CD4-positive, alpha-beta T cell treated with Interleukin-4 for 4 hours (primary cell): ENCODE measurements at places on chromosomes 1 and 21.

DNA sequence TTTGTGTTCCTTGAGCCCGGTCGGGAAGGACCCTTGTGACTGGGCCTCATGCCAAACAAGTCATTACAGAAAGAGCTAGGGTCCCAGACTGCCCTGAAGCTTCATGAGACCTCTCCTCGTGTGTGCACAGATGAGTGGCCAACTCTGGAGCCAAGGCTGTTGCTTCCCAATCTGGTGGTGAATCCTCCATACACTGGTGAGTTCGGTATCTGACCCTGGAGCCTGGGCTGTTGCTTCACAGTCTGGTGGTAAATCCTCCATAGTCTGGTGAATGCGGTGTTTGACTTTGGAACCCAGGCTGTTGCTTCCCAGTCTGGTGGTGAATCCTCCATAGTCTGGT lies 737.8 kb downstream of the MATN1 start:
- no peak for DNase-seq

- no peak for DNase-seq
These were observed 113.3 kb upstream of the PTGFR start for GRCh38 chr1:78377356-78377928.

- no peak for DNase-seq
These were observed 126.0 kb upstream of the IPO9 start for GRCh38 chr1:201702936-201703335.

DNA sequence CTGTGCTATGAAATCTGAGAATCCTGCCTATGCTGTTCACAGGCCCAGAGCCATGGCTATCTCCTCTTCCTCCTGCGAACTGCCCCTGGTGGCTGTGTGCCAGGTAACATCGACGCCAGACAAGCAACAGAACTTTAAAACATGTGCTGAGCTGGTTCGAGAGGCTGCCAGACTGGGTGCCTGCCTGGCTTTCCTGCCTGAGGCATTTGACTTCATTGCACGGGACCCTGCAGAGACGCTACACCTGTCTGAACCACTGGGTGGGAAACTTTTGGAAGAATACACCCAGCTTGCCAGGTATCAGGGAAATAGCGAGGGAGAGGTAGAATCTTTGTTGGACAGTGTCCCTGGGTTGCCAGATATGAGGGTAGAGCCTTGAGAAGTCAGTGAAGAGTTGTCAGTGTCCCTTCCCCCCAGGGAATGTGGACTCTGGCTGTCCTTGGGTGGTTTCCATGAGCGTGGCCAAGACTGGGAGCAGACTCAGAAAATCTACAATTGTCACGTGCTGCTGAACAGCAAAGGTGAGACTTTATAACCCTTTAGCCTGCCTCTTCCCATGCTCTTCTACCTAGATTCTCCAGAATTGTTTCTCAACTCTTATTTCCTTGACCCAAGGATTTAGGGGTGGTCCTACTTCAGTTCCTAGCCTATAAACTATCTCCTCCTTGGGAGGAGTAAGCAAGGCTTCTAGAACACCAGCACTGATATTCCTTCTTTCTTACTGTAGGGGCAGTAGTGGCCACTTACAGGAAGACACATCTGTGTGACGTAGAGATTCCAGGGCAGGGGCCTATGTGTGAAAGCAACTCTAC lies 1.4 kb downstream of the NIT1 start:
- DNase-seq, result peak; percentile 73

GRCh38 chr1:43878854-43879253 lies 54.7 kb upstream of the ARTN start:
- no peak for DNase-seq

- DNase-seq, result no peak
These were observed 137.7 kb downstream of the LEPR start for GRCh38 chr1:65558215-65558614.

- no peak for DNase-seq
These were observed 28.0 kb downstream of the MACO1 start for GRCh38 chr1:25458541-25459298.

DNA sequence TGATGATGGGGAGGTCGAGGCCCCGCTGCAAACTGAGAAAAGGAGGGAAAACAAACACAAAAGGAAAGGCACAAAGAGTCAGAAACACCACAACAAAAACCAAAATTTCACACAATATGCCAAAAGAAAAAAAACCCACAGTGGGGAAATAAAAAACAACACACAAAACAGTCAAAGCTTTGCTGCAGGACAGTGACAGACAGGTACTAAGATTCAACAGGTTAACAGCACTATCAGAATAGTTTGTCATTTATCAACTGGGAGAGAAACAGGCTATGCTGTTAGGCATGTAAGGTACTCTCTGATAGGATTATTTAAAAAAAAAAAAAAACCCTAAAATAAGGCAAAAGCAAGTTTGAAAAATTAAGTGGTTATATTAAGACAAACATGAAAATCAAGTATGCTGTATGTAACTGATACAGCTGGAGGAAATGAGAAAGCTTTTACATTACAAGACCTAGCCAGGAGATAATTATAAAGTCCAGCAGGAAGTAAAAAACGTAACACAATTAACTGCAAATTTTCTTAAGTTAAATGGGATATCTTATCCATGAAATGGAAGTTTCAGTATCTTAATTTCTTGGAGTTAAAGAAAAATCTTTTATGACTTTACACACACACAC lies 179.0 kb downstream of the EIF4G3 start:
- DNase-seq, result no peak

- DNase-seq, result no peak
These were observed 47.1 kb upstream of the OLIG2 start for GRCh38 chr21:32978331-32979270.

- no peak for DNase-seq
These were observed 828 bp upstream of the MYBPH start for GRCh38 chr1:203176273-203177035.

- no peak for DNase-seq
These were observed 101.1 kb upstream of the ERRFI1 start for GRCh38 chr1:8127171-8127641.

DNA sequence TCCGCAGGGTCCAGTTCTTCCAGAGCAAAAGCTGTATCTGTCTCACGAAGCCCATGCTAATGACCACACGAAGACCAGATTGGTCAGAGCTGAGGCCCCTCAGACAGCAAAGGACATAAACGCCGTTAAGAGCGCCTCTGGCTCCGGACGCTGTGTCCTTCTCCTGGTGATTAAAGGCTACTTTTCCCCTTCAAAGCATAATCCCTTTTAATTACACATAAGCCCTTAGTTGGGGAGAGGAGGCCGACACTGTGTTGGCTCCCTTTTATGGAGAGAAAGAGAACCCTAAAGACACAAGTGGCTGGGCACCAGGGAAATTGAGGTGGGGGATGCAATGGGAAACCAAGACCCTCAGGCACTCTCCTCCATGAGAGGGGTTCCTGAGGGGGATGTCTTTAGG lies at the start of gene ABCA4:
Gene ABCA4, minus strand, starts transcription at position 158 of the 400 bp plus-strand sequence. Its CDS starts 103 bp downstream, at position 55.
- no peak for DNase-seq

GRCh38 chr1:87226341-87226760 lies 102.3 kb upstream of the LMO4 start:
- no peak for DNase-seq

DNA sequence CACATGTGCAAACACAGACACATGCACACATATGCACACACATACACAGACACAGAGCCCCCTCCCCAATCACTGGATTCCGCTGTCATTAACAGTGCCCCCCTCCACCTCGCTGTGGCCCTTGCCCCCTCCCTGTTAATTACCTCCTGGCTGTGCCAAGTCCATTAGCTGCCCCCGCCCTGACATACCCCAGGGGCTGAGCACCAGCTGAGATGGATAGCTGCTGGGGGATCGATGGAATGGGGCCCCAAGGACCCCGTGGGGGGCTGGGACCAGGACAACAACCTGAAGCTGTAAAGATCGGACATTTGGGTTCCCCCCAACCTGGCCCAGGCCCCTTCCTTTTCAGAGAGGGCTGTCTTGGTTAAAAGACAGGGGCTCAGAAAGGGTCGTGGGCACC lies 9.6 kb upstream of the PEAR1 start:
- no peak for DNase-seq

DNA sequence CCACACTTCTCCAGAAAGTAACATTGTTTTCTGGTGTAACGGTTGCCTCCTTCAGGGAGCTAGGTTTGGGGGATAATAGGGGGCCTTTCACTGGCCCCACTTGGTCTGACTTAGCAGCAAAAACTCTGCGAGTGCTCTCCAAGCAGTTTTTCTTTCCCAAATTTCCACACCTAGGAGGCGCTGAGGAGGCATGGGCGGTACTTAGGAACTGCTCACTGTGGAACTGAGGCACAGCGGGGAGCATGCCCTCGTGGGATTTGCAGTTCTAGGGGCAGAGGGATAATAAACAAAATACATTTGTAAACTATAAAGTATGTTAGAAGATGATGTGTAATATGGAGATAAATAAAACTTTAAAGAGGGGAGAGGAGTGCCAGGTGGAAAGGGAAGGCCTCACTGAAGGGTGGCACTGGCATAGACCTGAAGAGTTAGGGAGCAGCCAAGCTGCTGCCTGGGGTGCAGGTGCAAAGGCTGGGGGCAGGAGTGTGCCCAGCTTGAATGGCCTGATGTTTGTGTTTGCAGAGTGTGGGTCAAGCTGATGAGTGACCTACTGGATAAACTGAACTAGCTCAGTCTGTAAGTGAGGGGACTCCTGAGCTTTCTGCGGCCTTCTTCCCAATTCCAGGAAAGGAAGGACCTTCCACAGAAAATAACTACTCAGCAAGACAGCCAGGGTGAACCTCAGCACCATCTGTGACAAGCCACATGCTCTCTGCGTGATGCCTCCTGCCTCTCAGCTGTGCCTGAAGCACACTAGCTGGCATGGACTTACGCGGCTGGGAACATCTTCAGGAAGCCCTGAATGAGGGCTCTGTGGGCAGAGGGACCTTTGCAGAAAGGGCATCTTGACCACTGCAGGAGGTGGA lies 1.9 kb downstream of the EPHX1 start:
- DNase-seq, result no peak

DNA sequence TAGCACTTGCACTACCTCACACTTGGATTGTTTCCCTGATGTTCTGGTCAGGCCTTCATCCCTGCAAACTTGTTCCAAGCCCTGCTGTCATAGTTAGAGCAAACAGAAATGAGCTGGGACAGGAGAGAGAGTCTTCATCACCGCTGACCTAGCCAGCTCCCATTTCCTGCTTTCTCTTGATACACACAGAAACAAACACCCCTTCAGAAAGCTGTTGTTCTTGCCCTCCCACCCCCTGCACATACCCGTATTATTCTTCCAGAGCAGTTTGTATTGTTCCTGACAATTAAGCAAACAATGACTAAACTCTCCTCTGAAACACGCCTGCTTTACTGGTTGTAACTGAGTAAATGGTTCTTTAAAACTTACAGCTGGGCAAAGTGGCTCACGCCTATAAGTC lies 2.9 kb upstream of the SYT2 start:
- no peak for DNase-seq

DNA sequence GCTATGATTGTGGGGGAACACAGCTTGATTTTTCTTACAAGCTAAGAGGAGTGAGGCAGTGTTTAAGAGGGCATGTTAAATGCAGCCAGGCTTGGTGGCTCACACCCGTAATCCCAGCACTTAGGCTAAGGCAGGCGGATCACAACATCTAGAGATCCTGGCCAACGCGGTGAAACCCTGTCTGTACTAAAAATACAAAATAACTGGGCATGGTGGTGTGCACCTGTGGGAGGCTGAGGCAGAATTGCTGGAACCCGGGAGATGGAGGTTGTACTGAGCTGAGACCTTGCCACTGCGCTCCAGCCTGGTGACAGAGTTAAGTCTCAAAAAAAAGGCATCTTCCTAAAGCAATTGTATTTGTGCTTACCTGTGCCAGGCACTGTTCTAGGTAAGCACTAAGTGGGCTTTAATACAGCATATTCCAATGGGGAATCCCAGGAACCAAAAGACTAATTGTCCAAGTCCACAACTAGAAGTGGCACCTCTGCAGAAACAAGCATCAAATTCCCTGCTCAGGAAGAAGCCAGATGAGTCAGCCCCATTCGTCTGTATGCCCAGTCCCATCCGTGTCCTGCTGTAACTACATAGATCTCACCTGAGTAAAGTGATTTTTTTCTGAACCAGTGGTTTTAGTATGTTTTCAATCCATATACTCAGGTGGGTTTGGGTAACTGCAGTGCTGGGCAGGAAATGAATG lies 4.6 kb downstream of the RCC1 start:
- no peak for DNase-seq

DNA sequence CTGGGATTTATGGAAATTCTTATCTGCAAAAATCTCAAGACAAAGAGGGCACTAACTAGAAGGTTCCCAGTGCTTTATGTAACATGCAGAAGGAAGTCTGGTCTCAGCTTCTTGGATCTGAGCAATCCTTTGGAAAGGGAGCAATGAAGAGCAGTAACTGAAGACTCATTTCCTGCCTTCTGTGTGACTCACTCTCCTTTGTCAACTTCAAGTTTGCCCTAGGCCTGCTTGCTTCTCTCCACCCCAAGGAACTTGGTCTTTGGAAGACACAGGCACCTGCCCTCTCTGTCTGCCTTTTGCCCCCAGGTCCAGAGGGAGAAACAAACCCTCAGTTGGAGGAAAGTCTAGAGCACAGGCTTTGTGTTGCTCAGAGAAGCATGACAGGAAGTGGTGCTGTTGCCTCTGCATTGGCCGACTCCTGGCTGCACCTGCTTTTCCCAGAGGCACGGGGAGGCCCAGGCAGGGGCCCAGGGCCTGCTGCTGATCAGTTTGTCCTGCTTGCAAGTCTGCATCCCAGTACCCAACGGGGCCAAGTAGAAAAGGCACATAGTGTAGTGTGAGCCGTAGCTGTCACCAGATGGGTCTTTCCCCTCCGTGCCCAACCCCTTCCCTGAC lies 137.2 kb downstream of the DHRS3 start:
- peak; percentile 38 for DNase-seq

- no peak for DNase-seq
These were observed 57.4 kb downstream of the ZNF648 start for GRCh38 chr1:182003953-182004586.

DNA sequence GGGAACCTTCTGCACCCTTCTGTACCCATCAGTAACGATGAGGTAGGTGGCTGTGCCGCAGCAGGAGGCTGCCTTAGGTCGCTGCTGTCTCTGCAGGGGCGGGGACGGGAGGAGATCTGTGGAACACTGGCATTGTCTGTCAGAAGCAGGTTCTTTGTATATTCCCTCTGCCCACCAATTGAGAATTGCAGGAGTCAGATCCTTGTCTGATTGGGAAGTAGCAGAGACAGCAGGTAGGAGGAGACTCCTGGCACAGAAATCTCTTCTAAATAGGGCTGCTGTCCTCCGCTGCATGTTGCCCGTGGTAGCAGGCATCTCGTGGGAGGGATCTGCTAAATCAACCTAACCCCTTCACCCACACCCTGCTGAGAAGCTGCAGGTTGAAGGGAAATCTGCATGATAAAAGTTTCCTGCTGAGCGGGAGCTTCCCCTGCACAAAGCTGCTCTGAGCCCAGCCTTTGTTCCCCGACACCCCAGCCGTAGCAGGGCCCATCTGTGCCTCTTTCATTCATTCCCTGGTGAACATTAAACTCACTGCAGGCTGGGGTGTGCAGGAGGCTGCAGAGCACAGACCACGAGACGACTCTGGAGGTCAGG lies 15.9 kb downstream of the SARS1 start:
- DNase-seq, result no peak
